ENCODE measurements at places on chromosomes 16 and 17.
A peak's percentile ranks its signal among the peaks of the same experiment; 100 is the strongest.

GRCh38 chr16:84446084-84446483 is 58.4 kb downstream of the MEAK7 start:
- no peak for DNase-seq

DNA sequence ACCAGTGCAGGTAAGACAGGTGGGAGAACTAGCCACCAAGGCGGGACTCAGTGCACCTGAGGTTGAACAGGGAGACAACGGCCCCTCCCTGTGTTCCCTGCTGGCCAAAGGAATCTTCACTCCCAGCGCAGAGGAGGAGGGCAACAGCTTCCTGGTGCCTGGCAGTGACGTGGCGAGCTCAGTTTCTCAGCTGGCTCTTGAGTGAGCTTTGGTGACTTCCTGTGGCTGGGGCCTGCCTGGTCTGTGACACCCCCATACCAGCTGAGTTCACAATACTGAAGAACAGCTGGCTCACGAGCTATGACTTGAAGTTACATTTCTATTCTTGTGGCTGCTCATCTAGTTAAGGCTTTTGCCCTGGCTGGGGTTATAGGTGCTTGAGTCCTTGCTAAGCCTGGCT is 26.1 kb downstream of the WNT9B start:
- DNase-seq: no peak

- no peak for DNase-seq
Observed at GRCh38 chr17:19724501-19725420, 8.4 kb upstream of the SLC47A2 start.

- no peak for DNase-seq
Observed at GRCh38 chr17:76593959-76594358, 8.3 kb upstream of the ST6GALNAC2 start.

DNA sequence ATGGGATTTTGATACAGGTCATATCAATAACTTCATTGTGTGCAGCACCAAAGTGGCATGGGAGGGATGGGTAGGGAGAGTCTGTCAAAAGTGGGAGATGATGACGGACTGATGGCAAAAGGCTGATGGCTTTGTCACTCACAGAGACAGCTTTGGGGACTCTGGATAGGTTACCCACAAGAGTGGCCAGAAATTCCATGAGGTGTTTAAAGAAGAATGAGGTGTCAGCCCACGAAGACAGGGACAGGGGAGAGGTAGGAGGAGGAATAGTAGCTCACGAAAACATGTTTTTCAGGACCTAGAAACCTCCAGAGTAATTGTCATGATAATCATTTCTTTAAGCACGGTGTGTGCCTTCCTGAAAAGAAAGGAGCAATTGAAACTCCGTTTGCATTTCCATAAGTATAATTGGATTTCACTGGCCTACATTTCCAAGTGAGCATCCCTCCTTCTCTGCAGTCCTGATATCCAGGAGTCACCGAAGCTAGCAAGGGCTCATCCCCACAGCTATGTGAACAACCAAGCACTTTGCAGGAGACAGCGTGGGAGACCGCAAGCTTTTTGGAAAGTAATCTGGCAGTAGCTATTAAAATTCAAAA is 60.0 kb downstream of the HSD17B2 start:
- DNase-seq: no peak

- no peak for DNase-seq
Observed at GRCh38 chr17:82023447-82024241, 539 bp downstream of the LRRC45 start.

DNA sequence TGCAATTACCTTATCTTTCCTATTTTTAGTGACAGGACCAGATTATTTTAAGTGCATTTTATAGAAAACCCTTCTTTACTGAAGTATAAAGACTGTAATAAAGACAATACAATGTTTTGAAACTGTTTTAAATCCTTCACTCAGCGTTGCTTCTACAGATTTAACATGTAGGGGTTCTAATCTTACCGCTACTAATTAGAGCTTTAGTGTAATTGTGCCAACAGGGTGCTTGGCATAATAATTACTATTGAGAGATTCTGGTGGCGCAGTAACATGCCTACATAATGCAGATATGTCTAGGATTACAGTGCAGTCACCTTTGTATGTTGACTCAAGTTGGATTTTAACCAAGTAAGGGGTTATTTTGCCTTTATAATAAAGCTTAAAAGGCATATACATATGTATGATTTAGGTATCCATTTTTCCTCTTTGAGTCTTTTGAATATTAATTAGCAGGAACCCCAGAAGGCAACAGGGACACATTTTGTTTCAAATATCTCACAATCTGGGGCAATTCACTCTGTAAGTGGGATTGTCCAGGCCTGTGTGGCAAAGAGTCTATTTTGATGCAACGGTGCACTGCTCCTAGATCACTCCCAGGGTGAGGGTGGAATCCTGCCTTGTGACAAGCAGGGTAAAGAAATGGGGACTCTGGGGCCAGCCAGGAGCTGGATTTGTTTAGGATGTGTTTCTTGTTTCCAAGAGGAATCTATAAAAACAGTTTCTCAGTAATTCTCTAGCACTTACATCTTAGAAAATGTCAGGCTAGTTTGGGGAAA is 604.7 kb upstream of the SALL1 start:
- no peak for DNase-seq

DNA sequence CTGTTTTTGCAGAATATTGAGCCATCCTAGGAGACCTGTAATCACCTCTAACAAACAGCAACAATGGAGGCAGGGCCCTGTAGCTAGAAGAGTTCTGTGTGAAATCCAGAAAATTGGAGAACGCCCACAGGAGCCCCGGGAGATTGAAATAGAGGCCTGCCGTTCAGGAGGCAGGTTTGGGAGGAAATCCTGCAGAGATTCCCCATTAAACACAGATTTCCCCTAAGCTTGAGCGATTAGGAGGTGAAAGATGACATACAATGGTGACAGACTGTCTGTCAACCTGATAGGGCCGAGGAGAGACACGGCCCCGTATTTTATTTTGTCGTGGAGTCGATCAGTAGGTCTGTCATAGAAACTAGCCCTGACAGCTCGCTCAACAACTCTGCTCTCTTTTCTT is 18.2 kb downstream of the CDK5RAP3 start:
- DNase-seq: no peak

- DNase-seq: no peak
Observed at GRCh38 chr17:68352041-68352440, 60.7 kb downstream of the ARSG start.

- DNase-seq: no peak
Observed at GRCh38 chr16:67464565-67464964, 16.4 kb downstream of the ATP6V0D1 start.

DNA sequence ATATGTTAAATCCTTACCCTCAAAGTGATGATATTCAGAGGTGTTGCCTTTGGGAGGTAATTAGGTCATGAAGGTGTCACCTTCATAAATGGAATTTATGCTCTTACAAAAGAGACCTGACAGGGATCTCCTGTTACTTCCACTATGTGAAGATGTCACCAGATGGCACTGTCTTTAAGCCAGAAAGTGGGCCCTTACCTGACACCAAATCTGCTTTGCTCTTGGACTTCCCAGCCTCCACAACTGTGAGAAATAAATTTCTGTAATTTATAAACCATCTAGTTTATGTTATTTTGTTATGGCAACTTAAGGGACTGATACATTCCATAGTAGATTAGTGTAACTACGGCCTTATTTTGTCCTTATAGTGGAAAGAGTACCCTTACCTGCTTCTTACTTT is 358.3 kb upstream of the SALL1 start:
- no peak for DNase-seq

GRCh38 chr17:7079581-7080455 is at the start of gene CLEC10A:
TSS of gene CLEC10A (minus strand) at chr17:7080251. CDS start at chr17:7078812, 1,439 bp downstream.
- no peak for DNase-seq

DNA sequence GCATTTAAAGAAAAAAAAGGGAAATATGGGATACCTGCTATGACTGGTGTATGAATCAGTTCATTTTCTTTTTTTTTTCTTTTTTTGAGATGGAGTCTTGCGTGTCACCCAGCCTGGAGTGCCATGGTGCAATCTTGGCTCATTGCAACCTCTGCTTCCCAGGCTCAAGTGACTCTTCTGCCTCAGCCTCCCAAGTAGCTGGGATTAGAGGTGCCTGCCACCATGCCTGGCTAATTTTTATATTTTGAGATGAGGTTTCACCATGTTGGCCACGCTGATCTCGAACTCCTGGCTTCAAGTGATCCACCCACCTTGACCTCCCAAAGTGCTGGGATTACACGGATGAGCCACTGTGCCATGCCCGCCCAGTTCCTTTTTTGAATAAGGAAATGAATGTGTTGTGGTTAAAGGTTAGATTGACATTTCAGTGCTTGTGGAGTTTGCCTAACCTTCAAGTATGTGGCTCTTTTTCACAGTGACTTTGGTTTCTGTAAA is 7.7 kb downstream of the HAPSTR1 start:
- no peak for DNase-seq

DNA sequence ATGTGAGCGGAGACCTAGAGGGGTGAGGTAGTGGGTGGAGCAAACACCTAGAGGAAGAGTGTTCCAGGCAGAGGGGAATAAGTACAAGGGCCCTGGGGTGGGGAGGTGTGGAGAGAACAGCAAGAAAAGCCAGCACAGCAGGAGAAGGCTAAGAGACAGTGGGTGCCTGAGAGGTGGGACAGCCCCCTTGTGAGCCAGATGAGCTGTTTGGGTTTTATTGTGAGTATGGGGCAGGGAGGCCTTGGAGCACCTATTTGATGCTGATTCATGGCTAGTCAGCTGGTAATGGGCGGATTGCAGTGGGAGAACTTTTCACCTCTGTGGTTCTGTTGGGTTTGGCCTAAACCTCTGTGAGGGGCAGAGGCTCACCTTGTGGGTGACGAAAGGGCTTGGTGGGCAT is 68.4 kb downstream of the ABCC1 start:
- DNase-seq: no peak

- no peak for DNase-seq
Observed at GRCh38 chr17:79545251-79546005, 65.4 kb downstream of the RBFOX3 start.

DNA sequence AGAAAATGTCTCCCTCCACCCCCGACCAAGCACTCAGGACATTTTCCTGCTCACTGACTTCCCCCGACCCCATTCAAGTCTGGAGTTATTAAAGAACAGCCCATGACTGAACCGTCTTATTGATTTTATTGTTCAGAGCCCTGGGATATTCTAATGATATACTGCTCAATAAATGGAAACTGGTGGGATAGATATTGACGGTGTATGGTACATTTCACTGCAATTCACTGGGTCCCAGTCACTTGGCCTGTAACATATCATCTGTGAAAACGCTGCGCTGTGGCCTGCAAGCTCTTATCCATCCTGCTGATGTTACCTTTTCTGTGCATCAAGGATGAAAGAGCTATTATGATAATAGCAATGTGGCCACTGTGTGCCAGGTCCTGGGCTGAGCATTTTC is 258.2 kb downstream of the XYLT1 start:
- DNase-seq: no peak

DNA sequence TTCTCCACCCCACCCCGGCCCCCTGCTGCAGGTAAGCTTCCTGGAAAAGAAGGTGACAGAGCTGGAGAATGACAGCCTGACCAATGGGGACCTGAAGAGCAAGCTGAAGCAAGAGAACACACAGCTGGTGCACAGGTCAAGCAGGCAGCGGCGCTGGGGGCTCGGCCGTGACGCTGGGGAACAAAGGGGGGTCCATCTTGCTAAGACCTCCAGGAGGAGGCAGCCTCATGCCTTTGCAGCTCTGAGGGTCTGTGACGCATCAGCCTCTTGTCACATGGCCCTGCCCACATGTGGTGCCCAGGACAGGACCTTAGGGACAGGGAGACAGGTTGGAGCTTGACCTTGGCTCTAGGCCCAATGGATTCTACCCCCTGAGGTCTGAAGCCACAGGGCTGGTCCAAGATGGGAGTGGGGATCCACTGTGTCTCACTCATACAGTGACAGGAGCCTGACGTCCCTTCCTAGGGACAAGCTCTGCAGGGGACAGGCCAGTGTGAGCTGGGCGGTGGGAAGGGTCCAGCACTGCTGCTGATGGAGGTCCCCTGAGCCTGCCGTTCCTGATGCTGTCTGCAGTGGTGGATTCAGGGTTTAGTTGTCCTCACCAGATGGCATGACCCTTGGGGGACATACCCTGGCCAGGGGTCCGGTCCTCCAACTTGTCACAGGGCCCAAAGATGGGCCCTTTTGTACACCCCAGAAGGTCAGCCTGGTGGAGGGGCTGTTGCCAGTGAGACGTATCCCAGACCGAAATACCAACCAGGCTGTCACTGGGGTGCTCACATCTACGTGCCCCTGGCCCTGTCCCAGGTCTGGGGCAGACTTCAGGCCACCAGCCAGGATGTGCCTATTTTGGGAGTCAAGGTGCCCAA is 132.6 kb downstream of the RAB11FIP4 start:
- no peak for DNase-seq

DNA sequence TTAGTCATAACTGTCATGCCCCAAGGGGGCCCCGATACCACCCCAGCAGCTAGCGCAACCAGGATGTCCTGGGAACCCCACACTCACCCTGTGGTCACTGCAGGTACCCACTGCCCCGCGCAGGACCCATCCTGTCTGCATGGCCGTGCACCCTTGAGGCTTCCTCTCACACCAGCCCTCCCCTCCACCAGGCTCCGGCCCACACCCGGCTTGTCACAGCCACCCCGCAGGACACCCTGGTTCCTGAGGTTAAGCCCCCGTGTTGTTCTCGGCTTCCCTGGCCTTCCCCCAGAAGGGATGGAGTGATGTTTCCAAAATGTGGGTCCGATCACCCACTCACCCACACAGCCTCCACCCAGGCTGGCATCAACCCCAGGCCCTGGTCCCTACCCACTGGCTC is 7.5 kb downstream of the DNASE1L2 start:
- no peak for DNase-seq

- DNase-seq: no peak
Observed at GRCh38 chr17:11795906-11796305, 197.6 kb downstream of the DNAH9 start.

- no peak for DNase-seq
Observed at GRCh38 chr16:56860226-56861020, 4.6 kb upstream of the SLC12A3 start.

- no peak for DNase-seq
Observed at GRCh38 chr16:27289669-27290068, 21.1 kb upstream of the NSMCE1 start.

DNA sequence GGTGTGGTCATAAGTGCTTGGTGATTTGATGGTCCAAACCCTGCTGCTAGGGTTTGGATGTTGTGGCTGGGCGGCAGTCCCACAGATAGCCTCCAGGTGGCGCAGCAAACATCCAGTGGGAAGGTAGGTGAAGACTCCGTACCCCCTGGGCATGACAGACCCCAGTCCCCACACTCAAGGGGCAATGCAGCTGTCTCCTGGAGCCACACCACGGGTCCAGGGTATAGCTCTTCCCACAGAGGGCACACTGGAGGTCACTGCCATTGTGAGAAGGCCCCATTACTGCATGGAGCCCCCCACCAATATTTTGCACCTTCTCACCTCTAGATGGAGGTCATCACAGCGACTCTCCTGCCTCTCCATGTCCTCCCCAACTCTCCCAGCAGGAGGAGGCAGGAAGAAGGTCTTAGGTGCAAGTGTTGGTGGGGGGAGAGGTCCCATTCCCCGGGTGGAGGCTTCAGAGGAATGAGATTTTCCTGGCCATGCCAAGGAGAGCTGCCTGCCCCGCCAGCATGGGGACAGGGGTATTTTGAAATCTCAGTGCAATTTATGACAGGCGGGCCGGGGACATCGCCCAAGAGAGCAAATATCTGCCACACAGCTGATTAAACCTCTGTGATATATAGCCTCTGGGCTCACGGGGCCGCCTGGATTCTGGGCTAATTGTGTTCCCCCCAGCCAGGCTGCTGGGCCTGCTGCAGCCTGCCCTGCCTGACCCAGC is 17.1 kb upstream of the C17orf113 start:
- DNase-seq: peak; percentile 33

All from anterior cingulate cortex (tissue), 58 donors.